Anterior cingulate cortex (tissue), 58 donors: ENCODE measurements at places on chromosomes 13 and 19.

- DNase-seq = no peak
Observed at GRCh38 chr19:10402441-10403038, 802 bp downstream of the CDC37 start.

GRCh38 chr13:28679628-28680027, 20.7 kb downstream of the POMP start:
- DNase-seq = no peak

DNA sequence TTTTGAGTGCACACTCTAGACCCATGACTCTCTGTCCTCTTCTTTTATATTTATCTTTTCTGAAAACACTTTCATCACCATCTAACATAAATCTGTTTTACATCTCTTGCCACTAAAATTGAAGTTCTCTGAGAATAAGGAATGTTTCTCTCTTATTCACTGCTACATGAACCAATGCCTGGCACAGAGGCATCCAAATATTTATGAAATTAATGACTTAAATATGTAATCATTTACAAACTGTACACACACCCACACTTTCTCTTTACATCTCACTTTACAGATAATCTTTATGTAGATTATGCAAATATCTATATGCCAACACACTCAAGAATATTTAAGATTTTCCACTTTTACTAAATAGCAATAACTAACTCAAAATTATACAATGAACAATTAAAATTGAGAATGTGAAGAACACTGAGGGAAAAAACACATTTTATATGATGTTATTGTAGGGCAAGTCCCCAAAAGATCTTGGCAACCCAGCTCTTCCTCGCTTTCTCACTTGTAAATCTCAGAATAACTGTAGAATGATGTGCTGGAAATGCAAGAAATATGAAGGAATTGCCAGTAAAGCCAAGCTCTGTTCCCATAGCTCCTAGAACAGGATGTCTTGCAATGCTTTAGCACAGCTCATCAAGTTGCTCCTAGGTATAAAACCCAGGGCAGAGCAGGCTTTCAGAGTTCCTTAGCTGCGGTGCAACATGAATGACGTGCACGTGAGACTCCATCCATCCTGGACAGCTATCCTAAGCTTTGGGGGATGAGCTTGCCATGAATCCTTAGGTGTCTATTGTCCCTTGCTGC, 50.7 kb downstream of the UGGT2 start:
- DNase-seq = no peak

DNA sequence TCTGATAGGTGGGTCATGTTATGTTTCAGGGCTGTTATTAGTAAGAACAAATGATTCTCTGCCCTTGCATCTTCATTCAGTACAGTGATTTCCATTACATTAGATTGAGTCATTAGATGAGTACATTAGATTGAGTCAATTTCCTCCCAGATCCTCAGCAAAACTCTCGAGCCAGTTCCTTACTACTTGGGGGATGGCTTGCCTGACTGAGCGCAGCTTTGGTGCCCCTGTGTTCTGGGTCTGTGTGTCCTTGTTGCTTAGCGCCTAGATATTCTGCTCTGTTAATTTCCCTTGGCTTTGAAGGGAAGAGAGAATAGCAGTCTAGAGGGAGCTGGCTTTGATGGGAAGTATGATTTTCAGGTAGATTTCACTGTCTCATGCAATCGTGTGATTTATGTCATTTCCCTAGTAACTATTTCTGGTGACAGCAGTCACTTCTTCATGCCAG, 19.1 kb upstream of the SCEL start:
- DNase-seq = no peak

DNA sequence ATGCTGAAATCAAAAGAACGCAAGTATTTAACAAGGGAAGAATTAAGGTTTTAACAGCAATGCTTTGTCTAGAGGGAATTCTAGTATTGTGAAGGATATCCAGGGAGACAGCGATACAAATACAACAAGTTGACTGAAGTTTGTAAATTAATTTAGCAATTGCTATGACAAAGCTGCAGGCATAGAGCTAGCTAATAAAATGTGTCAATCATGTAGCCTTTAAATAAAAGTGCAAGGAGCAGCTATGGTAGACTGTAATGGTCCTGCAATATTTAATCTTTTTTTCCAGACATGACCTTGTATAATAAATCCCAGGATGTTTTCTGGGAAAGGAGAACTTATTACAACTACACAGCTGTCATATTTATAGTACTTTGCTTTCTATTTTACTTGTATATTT, 779.3 kb downstream of the SLITRK5 start:
- no peak for DNase-seq

DNA sequence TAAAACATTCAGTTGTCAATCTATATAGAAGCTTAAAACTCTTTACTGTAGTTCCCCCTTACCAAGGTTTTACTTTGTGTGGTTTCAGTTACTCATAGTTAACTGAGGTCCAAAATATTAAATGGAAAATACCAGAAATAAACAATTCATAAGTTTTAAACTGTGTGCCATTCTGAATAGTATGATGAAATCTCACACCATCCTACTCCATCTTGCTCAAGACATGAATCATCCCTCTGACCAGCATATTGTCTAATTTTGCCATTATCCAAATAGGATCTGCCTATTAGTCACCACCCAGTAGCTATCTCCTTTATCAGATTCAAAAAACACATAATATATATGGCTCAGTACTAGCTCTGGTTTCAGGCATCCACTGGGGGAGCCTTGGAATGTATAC, 22.4 kb downstream of the ZNF571 start:
- DNase-seq = no peak

DNA sequence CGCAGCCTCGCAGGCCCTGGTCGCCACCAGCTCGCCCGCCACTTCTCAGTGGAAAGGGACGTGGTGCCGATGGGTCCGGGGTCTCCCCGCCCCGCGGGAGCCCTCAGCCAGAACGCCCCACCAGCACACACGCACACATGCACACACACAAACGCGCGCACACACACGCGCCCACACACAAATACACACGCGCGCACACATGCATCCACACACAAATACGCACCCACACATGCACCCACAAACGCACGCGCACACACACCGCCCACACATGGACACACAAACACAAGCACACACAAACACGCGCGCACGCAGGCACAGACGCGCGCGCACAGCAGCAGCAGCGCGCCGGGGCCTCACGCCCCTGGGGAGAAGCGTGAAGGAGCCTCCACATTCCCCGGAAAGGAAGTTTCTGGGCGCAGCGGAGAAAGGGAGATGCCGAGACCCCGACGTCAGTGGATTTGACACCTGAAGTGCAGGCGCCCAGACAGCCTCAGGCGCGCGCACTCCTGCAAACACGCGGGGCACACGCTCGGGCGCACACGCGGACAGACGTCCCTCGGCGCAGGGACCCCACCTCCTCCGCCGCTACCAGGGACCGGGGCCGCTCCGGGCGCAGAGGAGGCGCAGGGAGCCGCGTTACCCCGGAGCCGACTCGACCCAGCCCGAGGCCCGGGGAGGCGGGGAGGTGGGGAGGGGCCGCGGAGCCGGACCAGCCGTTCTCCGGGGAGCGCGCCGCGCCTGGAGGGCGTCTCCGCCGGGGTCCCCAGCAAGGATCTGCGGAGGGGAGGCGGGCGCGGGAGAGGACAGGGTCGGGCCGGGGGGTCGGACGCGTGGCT, 622 bp downstream of the RASA3 start:
- no peak for DNase-seq

- no peak for DNase-seq
Observed at GRCh38 chr13:94860981-94861407, 148.6 kb upstream of the SOX21 start.

DNA sequence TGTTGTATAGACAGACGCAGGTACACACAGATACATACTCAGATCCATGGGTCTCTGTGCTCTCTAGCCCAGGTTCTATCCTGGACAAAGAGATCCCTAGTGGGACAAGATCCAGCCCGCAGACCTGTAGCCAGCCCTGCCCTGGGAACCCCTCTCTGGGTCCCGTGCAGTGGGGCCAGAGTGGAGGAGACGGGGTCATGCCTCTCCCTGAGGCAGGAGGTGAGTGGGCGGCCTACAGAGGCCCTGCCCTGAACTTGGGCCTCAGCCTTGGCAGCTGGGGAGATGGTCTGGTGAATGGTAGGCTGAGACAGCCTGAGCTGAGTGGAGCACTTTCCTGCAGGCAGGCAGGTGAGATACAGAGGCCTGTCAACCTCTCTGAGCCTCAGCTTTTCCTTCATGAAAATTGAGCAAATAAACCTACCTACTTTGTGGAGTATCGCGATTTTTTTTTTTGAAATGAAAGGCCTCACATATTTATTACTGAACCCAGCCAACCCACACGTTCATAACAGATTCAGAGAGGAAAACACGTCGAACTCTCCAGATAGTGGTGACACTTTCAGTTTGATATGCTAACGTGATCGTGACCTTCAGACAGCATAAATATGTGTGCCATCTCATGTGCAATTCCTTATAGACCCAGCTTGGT, 3.4 kb upstream of the JUND start:
- no peak for DNase-seq

DNA sequence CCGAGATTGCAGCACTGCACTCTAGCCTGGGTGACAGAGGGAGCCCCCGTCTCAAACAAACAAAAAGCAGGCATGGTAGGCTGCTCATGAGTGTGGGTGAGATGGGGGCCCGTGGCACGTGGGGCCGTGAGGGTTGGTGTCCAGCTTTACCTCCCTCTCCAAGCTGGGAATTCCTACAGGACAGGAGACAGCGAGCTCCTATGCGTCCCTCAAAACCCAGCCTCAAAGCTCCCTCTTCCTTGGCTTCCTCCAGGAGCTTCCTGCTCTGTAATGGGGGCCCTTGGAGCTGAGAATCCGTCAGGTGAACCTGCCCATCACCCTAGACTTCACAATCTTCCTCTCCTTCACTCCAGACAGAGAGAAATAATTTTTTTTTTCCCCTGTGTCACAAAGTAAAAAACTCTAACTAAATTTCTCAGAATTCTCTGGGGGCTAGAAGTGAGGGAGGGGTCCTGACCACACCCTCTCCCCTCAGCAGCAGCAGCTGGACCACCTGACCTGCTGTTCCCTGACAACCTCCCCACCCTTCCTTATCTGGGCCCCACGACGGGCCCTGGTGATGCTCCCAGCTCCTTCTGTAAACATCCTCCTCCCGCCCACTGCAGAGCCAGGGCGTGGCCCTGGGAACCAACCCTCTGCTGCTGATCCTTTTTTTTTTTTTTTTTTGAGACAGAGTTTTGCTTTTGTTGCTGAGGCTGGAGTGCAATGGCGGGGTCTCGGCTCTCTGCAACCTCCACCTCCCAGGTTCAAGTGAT, 22.1 kb upstream of the WDR18 start:
- DNase-seq = no peak

- DNase-seq = no peak
Observed at GRCh38 chr19:688214-688613, 7.0 kb downstream of the PRSS57 start.

DNA sequence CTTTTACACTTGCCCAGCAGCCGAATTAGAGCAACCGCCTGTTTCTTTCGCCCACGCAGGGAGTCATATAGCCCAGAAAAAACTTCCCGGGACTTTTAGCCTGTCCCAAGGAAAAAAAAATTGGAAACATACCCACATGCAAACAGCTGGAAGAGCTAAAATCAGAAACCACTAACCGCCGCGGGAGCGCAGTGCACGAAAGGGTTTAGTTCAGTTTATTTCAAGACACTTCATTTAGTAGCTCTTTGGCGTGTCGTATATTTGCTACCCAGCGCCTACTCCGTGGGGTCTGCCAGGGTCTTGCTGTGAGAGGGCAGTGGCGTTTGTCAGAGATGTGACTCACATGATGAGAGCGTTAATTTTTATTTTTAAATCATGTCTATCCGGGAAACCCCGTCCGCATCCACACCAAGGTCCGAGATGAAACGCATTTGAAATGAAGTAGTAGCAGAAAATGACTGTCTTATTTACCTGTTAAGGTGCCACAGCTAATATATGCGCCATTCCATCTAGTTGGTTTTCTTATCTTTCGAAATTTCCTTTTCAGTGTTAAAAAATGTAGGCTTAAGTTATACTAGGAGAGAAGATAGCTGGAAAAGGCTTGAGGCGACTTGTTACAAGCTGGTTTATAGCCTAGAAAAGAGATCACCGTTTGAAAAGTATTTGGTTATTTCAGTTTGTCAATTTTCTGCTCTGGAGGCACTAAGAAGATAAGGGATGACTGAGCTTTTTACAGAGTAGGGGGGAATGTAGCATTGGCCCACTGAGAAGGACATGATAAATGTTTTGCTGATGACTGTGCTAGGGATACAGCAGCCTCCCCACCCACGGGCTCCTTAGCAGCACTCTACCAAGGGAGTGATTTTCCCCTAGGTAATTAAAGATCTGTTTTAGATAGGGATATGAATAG, 1.7 kb downstream of the KLF5 start:
- DNase-seq = no peak

DNA sequence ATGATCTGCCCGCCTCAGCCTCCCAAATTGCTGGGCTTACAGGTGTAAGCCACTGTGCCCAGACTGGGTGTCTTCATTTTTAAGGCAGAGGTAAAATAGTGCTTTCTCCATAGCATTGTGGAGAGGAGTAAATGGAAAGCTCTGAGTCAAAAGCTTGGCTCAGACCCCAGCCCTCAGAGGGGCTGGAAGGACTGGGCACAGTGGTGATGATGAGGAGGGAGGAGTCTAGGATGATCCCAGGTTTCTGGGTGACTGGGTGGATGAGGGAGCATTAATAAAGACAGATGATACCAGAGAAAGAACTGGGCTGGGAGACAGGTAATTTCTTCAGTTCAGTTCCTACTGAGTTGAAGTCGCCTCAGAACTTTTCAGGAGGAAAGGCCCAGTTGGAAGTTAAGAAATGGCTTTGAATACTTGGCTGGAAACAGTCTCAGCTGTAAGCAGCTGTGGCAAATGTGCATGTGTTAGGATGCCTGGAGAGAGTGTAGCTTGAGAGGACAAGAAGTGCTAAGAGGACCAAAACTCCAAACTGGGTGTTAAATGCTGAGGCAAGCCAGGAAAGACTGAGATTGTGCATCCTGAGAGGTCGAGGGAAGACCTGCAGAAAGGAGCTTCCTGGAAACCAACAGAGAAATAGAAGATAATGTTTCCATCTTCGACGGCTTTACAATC, 37.1 kb upstream of the MEDAG start:
- no peak for DNase-seq

DNA sequence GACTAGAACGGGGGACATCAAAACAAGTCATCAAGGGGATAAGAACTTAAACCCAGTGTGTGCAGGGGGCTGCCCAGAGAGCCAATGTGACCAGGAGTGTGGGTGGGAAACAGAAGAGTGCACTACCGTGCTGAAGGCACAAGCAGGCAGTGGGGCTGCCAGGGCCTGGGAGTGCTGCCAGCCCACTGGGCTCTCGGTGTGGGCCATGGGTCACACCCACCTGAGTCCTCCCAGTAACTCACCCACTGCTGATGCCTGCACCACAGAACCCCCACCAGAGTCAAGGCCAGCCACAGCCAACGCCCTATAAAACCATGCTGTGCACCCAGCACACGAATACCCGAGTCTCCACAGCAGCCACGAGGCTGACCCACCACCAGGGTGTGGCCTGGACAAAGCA, 8.5 kb downstream of the MED26 start:
- DNase-seq = no peak

DNA sequence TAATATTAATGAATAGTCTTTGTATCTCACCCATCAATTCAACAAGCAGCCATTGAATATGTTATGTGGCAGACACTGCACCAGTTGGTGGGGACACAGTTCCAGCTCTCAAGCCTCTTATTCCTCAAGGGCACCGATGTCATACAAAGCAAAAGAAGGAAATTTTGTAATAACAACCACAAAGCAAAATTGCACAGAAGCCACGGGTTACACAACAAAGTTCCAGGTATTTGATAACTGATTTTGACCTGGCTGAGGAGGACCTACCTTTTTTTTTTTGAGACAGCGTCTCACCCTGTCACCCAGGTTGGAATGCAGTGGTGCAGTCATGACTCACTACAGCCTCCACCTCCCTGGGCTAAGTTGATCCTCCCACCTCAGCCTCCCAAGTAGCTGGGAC, 266.7 kb downstream of the FOXO1 start:
- no peak for DNase-seq
